Hematopoietic multipotent progenitor cell treated with erythropoietin and hydrocortisone succinate and interleukin-3 and kit ligand, for 6 days (in vitro differentiated cells): ENCODE measurements at places on chromosomes 5 and 9.

GRCh38 chr5:178182158-178182876, 4.9 kb downstream of the GMCL2 start:
- DNase-seq, result peak; percentile 85

- no peak for DNase-seq
These were observed 37.3 kb upstream of the CTNND2 start for GRCh38 chr5:11941566-11941965.

GRCh38 chr5:105752801-105753200, 1917.9 kb downstream of the EFNA5 start:
- no peak for DNase-seq

- no peak for DNase-seq
These were observed 178.7 kb downstream of the FSTL4 start for GRCh38 chr5:133433641-133434040.

DNA sequence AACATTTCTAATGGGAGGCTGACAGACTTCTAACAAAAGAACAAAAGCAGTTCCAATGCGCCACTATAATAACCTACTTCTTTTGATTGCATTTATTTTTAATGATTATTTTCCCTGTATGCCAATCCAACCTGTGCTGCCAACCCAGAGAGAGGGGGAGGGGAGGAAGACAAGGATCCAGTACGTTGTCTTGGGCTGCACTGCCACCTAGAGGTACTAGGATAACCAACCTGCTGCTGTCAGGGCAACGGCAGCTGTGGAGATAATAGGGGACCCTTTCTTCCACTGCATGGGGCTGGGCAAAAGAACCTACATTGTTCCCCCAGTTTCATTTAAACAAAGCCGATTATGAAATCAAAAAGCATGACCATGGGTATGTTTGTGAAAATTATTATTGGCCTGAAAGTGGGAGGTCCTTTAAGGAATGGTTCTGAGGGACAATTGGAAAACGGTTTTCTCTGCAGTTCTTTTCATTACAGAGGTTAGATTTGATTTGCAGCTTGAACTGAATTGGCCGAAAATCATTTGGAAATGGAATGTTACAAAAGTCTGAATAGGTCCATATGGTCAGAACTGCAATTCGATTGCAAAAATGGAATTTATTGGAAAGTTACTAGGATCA, 101.3 kb downstream of the RASEF start:
- DNase-seq, result peak; percentile 92

DNA sequence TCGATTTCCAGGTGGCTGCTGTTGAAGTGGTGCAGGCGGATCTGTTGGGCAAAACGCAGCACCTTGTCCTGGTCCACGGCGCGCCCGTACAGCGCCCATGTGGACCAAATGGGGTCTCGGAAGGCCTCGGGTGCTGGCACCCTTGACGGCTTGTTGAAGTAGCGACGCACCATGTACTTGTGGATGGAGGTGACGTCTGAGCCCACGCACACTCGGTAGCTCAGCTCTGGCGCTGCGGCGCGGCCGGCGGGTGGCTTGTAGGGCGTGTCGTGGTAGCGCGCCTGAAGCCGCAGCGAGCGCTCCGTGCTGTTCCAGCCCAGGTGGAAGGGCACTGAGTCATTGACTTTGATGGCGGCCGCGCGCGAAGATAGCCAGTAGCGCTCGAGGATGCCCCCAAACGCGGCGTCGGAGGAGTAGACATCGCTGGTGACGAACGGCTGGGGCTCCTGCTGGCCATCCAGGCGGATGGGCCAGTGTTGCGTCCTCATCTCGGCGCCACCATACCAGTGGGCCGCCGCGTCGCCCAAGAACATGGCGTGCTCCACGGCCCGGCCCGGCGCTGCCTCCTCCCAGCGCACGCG, 4.7 kb downstream of the MYORG start:
- DNase-seq, result no peak

- DNase-seq, result no peak
These were observed 8.9 kb upstream of the TLE4 start for GRCh38 chr9:79562749-79563386.

DNA sequence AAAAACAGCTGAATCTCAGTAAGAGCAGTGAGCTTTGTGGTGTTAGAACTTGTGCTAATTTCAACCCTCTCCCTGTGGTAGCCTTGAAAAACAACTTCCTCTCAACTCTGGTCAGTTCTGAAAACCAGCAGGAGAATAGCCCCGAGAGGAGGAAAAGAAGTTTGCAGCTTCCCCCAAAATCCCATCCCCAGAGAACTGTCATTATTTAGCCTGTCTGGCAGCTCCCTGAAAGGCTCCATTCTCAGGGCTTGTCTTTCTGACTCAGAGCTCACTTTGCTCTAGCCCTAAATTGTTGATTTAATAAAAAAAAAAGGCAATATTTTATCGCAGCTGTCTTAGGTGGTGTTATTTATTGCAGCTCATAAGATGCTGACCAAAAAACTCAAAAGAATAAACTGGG, 11.4 kb upstream of the SLC45A2 start:
- no peak for DNase-seq
